ENCODE measurements at places on chromosomes 12 and 14. TPM values are rescaled to one million over a fixed set of nuclear protein-coding genes. Genes with fewer than 3 reads are reported as not detected.
A peak's percentile ranks its signal among the peaks of the same experiment; 100 is the strongest.

The TTC5 gene
- total RNA-seq = 29.4 TPM

The DDIT3 gene
- total RNA-seq = 15.7 TPM

DNA sequence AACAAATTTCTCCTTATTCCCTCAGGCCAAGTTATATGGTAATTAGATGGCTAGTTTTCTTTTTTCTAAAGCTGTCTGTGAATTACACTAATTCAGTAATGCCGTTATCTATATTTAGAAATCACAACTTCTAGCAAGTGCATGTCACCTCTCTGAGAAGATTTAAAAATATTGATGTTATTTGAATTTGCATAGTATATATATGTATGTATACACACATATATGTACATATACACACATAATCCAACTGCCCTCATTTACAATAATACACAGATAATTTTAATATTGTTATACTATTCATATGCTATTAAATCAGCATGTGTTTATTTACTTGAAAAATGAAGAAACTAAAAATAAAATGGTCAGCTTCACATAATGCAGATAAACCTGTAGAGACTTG, 563.9 kb downstream of the SLC16A7 start:
- H3K27ac ChIP-seq = no peak overlapping the region
- H3K4me3 ChIP-seq = no peak overlapping the region
- H3K27me3 ChIP-seq = no peaks in the 10 kb centered on the region
- DNase-seq = no peak
- no peaks in the 10 kb centered on the region for H3K4me1 ChIP-seq
- no peaks in the 10 kb centered on the region for H3K36me3 ChIP-seq

- H3K4me3 ChIP-seq = no peak overlapping the region
- peaks cover 2% of the 10 kb centered on the region for H3K36me3 ChIP-seq
- no peak overlapping the region for H3K27ac ChIP-seq
- H3K27me3 ChIP-seq = peaks cover 3% of the 10 kb centered on the region
- H3K4me1 ChIP-seq = peaks cover 1% of the 10 kb centered on the region
Observed at GRCh38 chr12:106267535-106267934, 19.7 kb upstream of the CKAP4 start.

DNA sequence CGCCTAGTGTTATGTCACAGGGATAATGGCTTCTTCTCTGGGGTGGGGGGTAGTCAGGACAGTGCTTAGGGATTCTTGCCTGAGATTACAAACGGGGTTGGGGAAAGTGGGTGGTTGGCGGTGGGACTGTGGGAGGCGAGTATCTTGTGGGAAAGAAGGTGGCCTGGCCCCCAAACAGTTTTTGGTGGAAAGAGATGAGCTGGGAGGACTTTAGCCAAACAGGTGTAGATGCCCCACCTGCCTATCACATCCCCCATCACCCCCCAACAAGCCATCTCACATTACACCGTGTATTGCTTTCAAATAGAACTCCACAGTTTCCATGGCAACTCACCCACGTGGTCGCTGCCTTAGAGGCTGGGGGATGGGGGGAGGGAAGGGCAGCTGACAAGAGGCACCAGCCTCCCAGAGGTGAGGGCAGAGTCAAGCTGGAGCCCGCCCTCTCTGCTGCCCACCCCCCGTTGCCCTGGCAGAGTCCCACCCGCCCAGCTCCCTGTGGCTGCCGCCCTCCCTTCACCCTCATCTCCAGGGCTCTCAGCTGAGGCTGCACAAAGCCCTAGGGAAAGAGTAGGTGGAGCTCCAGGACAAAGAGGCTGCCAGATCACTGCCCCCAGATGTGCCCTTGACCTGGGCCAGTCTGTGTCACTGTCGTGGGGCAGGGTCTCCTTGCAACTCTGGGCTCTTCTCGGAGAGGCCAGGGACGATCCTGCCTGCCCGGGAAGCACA, 98.3 kb downstream of the LRRC74A start:
- peak overlapping the region; percentile 89 for H3K27ac ChIP-seq
- H3K27me3 ChIP-seq = no peaks in the 10 kb centered on the region
- H3K36me3 ChIP-seq = no peaks in the 10 kb centered on the region
- peaks cover 33% of the 10 kb centered on the region for H3K4me1 ChIP-seq

The OR4M1 gene
- not detected for total RNA-seq

The SLC10A1 gene
- total RNA-seq = not detected

GRCh38 chr12:114407842-114408411, 2.0 kb upstream of the TBX5 start:
- H3K4me3 ChIP-seq = no peak overlapping the region
- H3K27me3 ChIP-seq = peaks cover 100% of the 10 kb centered on the region
- H3K4me1 ChIP-seq = peaks cover 5% of the 10 kb centered on the region
- no peaks in the 10 kb centered on the region for H3K36me3 ChIP-seq
- no peak overlapping the region for H3K27ac ChIP-seq

DNA sequence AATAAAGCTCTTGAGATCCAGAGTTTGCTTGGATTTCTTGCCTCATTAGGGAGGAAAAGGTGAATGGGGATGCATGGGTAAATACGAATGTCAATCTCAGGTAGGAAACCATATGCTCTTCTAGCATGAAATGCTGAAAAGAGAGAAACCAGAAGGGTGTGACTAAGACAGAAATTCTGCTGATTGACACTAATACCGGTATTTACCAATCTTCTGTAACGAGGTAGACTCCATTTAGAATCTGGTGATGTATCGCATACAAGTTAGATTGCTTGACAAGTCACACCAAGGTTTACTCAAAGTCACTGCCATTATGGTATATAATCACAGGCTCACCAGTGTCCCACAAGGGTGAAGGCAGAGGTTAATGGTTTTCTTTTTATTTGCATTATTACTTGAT, 337.9 kb downstream of the NRXN3 start:
- H3K27ac ChIP-seq = no peak overlapping the region
- no peak overlapping the region for H3K4me3 ChIP-seq
- DNase-seq = no peak

DNA sequence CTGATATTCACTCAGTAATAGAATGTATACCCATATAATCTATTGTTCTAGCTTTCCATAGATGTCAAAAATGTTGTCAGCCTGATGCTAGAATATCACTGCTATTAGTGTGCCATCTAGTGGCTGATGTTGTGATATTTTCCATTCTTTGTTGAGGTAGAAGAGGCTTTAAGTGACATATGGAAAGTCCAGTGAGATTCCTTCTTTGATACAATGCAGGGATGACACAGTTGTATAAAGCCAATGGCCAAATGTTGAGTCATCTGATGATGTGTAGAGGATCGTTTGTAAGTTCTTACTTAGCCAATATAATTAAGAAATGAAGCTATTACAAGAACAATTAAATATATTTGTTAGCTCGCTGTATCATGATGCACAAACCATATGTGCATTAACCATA, 58.1 kb upstream of the PCED1B start:
- no peak overlapping the region for H3K4me3 ChIP-seq
- peaks cover 3% of the 10 kb centered on the region for H3K27me3 ChIP-seq
- H3K27ac ChIP-seq = no peak overlapping the region
- no peaks in the 10 kb centered on the region for H3K36me3 ChIP-seq
- no peaks in the 10 kb centered on the region for H3K4me1 ChIP-seq
- no peak for DNase-seq

GRCh38 chr14:24172261-24172860, 481 bp downstream of the REC8 start:
- H3K27me3 ChIP-seq = no peaks in the 10 kb centered on the region
- H3K27ac ChIP-seq = peak overlapping the region; percentile 96
- peaks cover 22% of the 10 kb centered on the region for H3K4me1 ChIP-seq
- DNase-seq = no peak
- peaks cover 27% of the 10 kb centered on the region for H3K36me3 ChIP-seq

- no peaks in the 10 kb centered on the region for H3K27me3 ChIP-seq
- H3K27ac ChIP-seq = no peak overlapping the region
- no peaks in the 10 kb centered on the region for H3K4me1 ChIP-seq
- DNase-seq = no peak
Observed at GRCh38 chr12:75190846-75191245, 18.8 kb downstream of the KCNC2 start.

GRCh38 chr14:36646664-36647416, 14.8 kb upstream of the PAX9 start:
- H3K4me3 ChIP-seq = peak overlapping the region; percentile 71
- H3K4me1 ChIP-seq = peaks cover 4% of the 10 kb centered on the region
- H3K36me3 ChIP-seq = no peaks in the 10 kb centered on the region
- H3K27me3 ChIP-seq = peaks cover 94% of the 10 kb centered on the region

GRCh38 chr12:47095446-47096236, 15.9 kb upstream of the AMIGO2 start:
- no peak overlapping the region for H3K4me3 ChIP-seq
- no peaks in the 10 kb centered on the region for H3K36me3 ChIP-seq
- H3K27me3 ChIP-seq = no peaks in the 10 kb centered on the region
- H3K27ac ChIP-seq = no peak overlapping the region

The C12orf50 gene
- total RNA-seq = 0.10 TPM

DNA sequence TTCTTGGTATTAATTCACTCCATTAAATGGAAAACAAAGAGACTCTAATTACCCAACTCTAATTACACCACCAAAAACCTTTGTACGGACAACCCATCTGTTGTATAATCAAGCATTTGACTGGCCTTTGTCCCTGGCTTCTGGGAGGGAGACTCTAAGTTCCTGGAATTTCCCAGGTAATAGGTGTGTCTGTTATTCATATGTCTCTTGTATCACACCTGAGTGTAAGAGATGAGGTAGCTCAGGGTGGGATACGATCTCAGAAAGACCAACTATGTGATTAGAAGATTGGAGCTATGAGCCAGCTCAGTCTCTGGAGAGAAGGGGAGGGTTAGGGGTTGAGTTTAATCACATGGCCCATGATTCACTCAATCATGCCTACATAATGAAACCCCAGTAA, 94.7 kb upstream of the PLXNC1 start:
- H3K4me3 ChIP-seq = no peak overlapping the region
- peaks cover 1% of the 10 kb centered on the region for H3K4me1 ChIP-seq
- H3K27me3 ChIP-seq = peaks cover 4% of the 10 kb centered on the region
- no peak for DNase-seq
- no peaks in the 10 kb centered on the region for H3K36me3 ChIP-seq
- no peak overlapping the region for H3K27ac ChIP-seq

Measured in progenitor cell of endocrine pancreas (in vitro differentiated cells).